ENCODE measurements at places on chromosomes 5 and 9.

DNA sequence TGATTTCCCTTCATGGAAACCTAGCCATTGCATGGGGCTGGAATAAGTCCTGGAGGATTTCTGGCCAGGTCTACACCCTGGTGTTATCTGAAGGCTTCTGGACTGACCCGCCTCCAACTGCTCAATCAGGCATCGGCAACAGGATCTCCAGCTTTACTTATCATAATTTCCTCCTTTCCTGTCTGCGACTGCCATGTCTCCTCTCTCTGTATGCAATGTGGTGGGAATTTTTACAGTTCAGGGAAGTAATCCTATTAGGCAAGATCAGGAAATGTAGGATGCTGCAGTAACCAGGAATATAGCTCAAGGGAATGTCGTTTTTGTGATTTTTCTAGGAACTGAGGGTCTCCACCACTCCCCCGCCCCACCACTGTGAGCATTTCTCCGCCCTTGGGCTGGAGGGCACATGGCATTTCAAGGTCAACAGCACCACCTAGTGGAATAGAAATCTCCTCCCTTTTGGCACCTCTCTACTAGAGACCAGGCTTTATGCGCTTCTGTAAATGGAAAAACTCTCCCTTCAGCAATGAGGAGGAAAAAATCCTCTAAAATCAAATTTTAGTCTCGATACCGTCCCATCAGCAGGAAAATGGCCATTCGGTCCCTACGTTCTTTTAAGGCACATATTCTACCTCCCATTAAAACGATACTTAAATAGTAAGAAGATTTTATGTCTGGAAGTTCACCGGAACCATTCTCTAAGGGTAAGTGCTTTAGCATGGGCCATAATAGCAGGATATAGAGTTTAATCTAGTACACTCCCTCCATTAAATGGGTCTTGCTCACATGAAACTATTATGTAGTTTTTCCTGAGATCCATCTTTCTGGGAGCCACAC, 93.0 kb downstream of the YTHDC2 start:
- no peak for DNase-seq

- DNase-seq, result no peak
Measured at GRCh38 chr5:87347272-87347671, 65.5 kb downstream of the CCNH start.

DNA sequence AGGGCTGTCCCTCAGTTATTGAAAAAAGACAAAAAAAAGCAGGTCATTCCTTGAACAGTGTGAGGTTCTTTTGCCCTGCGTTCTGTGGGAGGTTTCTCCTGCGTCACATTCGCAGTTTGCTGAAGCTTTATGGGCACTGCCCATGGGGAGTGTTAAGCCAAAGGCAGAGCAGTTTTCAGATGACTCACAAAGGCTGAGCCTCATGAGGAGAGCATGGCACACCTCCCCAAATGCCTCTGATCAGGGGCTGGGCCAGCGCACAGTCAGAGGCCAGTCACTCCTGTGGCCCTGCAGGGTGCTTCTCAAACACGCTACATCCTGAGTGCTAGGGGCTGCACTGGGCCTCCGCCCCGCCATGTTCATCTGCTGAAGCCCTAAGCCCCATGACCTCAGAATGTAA, 38.4 kb downstream of the IRX1 start:
- DNase-seq, result no peak

- DNase-seq, result no peak
Measured at GRCh38 chr9:133592731-133593409, 16.3 kb downstream of the FAM163B start.

- no peak for DNase-seq
Measured at GRCh38 chr5:121053055-121053985, 589.2 kb downstream of the PRR16 start.

- DNase-seq, result peak; percentile 34
Measured at GRCh38 chr9:98218562-98219363, 26.3 kb upstream of the CORO2A start.

DNA sequence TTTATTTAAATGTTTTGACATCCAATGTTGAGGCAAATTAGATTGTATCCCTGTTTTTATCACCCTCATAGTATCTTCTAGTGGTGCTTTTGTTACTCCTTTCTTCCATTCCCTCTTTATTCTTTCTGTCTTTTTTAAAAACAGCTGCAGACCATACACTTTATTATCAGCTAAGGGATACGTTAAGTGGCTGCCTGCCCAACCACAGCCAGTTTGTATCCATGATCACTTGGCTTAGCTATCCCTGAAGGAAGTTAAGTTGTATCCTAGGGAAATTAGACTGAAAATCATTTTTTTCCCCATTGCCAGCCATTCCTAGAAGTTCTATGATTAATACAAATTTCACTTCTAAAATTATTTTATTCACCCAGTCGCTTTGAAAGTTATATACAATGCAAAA, 1032.7 kb downstream of the NR2F1-AS1 start:
- DNase-seq, result no peak
